ENCODE measurements at places on chromosomes 6 and 20.

DNA sequence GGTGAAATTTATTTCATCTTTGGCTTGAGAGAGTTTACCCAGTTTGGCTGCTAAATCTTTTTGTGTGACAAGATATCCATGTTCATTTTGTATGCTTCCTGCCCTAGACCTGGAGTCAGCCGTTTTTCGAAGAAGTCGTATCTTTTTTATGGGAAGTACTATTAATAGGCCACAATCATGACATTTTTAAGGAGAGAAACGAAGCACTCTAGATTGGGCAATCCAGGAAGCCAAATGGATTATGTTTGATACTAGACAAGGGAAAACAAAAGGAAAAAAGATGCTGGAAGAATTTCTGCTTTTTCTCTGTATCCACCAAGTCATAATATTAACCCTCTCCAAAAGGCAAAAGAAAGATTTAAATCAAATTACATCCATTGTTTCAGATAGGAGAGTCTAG lies 214.6 kb downstream of the HDGFL1 start:
- no peak for DNase-seq

GRCh38 chr6:2007165-2007564 lies 238.2 kb downstream of the GMDS start:
- no peak for DNase-seq

GRCh38 chr6:4478098-4478497 lies 298.1 kb upstream of the CDYL start:
- no peak for DNase-seq

GRCh38 chr6:77466055-77466450 lies 2.8 kb upstream of the HTR1B start:
- no peak for DNase-seq

- no peak for DNase-seq
Measured at GRCh38 chr6:119283979-119284545, 65.5 kb downstream of the MAN1A1 start.

- no peak for DNase-seq
Measured at GRCh38 chr6:351011-351866, 40.3 kb upstream of the IRF4 start.

- DNase-seq, result no peak
Measured at GRCh38 chr6:127404594-127405178, 54.5 kb downstream of the KIAA0408 start.

GRCh38 chr6:4819706-4820283 lies 43.6 kb downstream of the CDYL start:
- no peak for DNase-seq

DNA sequence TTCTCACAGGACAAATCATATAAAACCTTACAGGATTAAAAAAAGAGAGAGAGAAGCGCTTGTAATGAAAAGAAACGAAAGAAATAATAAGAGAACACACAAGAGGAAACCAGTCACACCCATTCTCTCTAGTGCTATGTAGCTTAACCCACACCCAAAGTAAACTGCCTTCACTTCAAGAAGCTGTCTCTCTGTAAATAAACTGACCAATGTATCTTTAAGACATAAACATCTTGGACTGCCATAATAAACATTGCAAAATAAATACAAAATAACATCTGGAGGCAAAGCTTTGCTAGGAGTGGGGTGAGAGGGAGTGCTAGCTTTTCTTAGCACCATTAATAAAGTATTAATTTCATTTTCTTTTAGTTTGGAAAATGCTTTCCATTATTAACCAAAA lies 61.6 kb upstream of the RNF146 start:
- DNase-seq, result no peak

- DNase-seq, result no peak
Measured at GRCh38 chr20:25369971-25370370, 20.7 kb downstream of the ABHD12 start.

- no peak for DNase-seq
Measured at GRCh38 chr6:99114769-99115406, 167.1 kb upstream of the FBXL4 start.

DNA sequence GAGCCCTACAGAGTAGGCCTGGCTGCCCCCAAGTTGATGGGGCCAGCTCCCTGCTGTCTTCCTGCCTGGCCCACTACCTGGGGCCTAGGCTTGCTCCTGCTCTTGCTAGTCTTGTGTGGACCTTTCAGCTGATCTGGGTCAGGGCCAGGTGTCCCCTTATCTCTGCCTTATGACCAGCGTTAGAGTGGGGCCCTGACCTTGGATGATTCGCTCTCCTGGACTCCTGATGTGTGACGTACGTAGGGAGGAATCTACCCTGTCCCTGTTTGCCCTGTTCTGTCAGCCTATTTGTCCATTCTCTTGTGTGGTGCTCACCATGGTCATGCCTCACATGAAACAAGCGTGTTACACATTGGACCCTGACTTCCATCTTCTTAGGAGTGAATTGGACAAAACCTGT lies 571.8 kb downstream of the QKI start:
- no peak for DNase-seq

DNA sequence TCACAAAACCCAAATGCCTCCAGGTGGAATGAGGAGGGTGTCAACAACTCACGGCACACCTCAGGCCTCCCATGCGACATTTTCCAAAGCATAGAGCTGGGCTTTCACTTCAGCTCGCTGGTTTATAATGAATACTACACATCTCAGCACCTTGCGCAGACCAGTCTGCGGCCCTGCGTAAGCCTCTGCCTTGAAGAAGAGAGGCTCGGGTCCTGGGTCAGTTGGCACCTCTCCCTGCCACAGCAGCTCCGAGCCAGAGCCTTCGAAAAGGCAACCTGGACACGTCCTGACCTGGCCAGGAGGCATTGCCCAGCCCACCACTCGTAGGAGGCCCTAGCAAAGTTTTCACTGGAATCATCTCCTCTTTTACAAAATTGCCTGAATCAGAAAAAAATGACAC lies 183.0 kb upstream of the AFDN start:
- DNase-seq, result no peak

DNA sequence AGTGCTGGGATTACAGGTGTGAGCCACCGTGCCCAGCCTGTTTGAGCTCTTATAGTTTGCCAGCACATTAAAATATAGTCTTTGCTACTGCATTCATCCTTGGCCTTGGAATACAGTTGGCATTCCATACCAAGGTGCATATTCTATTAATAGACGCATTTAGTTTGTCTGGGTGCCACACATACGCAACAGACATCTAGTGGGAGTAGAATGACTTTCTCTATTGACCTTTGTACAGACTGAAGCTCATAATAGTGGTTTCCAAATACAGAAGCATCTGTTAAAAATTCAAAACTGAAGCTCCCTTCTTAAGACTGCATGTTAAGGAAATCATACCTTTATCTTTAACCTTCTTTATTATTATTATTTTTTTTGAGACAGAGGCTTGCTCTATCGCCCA lies 46.7 kb upstream of the FNDC1 start:
- DNase-seq, result no peak

DNA sequence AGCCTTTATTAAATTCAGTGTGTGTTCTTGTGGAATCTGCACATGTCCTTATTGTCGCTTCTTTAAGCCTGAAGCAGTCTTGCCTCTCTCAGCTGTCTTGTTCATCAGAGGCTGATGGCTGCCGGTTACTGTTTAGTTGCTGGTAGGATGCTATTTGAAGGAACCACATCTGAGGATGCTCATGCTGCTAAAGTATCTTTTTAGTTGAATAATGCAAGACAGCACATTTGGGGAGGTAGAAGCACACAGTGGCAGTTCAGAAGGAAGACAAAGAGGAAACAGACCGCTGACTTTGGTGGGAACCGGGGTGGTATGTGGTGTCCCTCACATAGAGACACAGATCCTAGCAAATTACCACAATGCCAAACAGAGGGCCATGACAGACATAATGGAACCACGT lies 144.2 kb upstream of the HDDC2 start:
- DNase-seq, result no peak

GRCh38 chr20:11197851-11198250 lies 524.1 kb upstream of the JAG1 start:
- no peak for DNase-seq

- DNase-seq, result no peak
Measured at GRCh38 chr20:47600967-47601547, 99.4 kb downstream of the NCOA3 start.

DNA sequence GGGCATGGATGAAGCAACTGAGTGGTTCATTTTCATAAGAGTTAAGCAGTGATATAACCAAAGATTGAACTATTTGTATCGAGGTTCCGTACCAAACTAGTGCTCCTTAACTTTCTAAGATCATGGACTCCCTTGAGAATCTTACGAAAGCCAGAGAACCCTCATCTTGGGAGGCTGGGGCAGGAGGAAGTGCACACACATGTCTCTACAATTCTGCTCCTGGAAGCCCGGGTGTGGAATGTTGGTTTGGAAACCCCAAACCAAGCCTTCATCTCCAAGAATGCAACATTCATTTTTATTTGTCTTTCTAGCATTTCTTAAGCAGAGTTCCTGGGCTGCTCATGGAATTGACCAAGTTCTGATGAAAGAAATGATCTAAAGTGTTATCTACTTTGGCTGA lies 250.5 kb upstream of the PRND start:
- DNase-seq, result no peak

GRCh38 chr6:32288426-32288825 lies 64.6 kb upstream of the NOTCH4 start:
- no peak for DNase-seq

DNA sequence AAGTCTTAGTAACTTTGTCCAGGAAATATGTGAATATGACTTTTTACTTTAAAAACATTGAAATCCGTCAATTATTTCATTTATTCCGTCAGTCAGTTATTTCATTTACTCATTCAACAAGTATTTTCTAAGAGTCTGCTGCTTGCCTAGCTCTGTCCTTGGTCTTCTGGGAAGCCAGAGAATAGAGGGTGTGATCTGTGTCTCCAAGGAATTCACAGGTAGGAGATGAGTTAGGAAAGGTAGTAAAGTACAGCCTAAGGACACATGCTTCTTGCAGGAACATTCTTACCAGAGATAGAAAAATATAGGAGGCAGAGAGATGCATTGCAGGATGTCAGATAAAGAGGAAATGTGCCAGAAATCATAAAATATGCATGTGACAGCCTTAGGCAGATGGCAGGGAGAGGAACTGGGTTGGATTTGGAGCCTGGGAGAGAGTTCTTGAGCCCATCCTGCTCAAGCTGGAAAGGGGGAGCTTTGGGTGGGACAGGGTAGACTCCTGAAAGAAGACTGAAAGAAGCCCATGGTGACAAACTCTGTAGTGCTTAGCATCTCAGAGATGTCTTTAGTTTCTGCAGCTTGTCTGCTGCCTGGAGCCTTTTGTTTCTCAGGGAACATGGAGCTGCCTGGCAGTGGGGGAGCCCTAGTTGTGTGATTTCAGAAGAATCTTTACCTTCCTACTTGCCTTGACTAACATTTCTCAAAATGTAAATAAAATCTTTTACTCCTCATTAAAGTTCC lies 3.5 kb downstream of the SH3BGRL2 start:
- DNase-seq, result no peak

DNA sequence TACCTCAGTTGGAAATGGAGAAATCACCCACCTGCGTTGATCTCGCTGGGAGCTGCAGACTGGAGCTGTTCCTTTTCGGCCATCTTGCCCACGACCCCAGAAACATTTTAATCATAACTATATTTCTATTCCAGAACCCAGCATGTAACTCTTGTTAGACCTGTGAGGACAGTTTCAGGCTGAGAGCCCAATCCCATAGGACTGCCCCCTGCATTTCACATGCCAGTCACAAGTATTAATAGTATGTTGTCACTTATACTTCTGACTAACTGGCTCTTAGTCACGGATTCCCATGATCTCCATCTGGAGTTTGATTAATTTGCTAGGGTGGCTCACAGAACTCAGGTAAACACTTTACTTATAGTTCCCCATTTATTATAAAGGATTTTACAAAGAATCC lies 96.0 kb upstream of the PRND start:
- DNase-seq, result no peak

DNA sequence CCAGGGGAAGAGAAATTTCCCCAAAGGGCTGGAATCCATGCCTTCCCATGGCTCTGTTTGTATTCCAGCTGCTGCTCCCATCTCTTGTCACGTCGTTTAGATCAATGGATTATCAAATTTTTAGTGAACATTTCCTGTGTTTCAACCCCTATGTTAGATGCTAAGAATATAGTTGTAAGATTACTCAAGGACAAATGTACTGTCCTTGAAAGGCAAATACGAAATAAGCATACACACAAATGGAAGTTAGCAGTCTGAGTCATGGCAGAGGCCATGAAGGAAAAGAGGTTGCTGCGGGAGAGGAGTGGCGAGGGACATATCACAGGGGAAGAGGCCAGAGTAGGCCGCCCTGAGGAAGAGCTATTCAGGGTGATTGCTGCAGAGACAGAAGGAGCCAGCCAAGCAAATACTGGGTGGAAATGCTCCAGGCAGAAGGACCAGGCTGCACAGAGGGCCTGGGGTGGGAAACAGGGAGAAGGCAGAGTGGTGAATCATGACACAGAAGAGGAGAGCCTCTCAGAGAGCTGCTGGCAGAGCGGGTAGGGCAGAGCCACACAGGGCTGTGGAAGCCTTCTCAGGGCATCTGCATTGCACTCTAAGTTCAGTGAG lies 219.2 kb upstream of the LRFN2 start:
- DNase-seq, result no peak

GRCh38 chr20:54625497-54625896 lies 150.1 kb downstream of the DOK5 start:
- no peak for DNase-seq

- DNase-seq, result no peak
Measured at GRCh38 chr6:109252261-109253041, 129.8 kb downstream of the CD164 start.

DNA sequence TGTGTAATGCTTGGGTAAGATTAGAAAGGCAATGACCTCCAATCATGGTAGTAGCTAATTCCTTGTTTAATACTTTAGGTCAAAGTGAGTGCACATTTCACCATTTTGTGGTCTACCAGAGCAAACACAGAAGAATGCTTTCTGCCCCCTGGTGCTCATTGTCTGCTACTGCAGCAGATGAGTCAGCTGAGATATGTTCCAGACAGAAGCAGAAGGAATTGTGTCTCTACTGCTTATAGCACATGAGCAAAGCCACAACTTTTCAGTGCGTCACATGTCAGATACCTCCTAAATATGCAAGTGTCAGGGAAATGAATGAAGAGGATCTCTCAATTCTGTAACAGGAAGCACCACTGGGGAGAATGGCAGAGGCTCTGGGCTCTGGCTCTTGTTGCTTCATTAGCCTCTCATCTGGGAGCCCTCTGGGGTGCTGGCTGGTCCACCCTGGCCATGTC lies 308.9 kb downstream of the ALDH8A1 start:
- DNase-seq, result peak; percentile 63

DNA sequence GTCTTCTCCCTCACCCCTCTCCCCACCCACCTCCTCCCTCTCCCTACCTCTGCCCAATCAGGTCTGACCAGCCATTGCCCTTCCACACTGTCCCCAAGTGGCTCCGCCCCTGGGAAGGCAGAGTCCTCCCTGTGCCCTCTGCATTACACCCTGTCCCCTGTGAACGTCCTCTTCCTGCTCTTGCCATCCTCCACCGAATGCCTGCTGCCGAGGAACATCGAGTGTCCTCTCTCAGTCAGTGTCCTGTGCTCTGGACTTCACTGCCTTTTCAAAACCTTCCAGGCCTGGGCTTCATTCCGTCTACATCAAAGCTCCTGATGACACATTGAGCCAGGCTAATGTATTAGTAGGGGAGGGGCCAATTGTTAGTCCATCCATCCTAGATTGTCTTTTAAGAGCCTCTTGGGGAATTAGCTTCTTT lies 3.3 kb upstream of the PACSIN1 start:
- no peak for DNase-seq

All from stimulated activated CD8-positive, alpha-beta memory T cell treated with anti-CD3 and anti-CD28 coated beads, Interleukin-2, amount 100 ng/mL, for 1 hour (primary cell).